Activated T-helper 1 cell treated with anti-CD3 and anti-CD28 coated beads, Interleukin-2, amount 50 U/mL, for 16 hours (primary cell): ENCODE measurements at places on chromosomes 3 and 15.

DNA sequence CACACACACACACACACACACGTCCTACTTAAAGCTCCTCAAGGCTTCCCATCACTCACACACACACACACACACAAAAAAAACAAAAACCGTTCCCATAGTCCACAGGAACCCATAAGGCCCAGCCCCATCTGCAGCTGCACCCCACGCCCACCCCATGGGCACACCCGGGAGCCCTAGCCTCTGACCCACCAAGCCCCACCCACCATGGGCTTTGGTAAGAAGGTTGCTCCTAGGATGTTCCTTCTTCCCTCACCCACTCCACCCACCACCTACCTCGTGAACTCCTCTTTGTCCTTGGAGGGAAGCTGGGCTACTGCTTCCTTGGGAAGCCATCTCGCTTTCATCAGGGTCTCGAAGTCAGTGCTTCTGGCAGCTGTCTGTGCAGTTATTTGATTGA is 115.1 kb downstream of the TPRA1 start:
- no peak for DNase-seq

DNA sequence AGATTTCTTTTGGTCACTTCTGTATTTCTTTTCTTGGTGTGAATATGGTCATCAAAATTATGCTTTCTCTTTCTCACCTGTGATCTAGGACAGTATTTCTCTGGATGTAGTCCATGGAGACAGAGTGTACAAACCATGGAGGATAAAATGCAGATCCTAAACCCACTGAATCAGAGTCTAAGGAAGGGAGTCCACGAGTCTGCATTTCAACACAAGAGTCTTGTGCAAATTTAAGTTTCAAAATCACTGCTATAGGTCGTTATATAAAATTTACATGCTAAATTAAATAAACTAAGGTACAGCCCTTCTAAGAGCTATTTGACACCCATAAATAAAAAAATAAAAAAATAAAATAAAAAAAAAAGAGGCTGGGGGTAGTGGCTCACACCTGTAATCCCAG is 17.3 kb upstream of the UBE2E2 start:
- no peak for DNase-seq

GRCh38 chr15:82174471-82175235 is 87.9 kb downstream of the EFL1 start:
- DNase-seq, result no peak

GRCh38 chr3:14290631-14291385 is 111.6 kb upstream of the SLC6A6 start:
- no peak for DNase-seq

GRCh38 chr3:17130956-17131355 is 246.2 kb downstream of the PLCL2 start:
- no peak for DNase-seq

DNA sequence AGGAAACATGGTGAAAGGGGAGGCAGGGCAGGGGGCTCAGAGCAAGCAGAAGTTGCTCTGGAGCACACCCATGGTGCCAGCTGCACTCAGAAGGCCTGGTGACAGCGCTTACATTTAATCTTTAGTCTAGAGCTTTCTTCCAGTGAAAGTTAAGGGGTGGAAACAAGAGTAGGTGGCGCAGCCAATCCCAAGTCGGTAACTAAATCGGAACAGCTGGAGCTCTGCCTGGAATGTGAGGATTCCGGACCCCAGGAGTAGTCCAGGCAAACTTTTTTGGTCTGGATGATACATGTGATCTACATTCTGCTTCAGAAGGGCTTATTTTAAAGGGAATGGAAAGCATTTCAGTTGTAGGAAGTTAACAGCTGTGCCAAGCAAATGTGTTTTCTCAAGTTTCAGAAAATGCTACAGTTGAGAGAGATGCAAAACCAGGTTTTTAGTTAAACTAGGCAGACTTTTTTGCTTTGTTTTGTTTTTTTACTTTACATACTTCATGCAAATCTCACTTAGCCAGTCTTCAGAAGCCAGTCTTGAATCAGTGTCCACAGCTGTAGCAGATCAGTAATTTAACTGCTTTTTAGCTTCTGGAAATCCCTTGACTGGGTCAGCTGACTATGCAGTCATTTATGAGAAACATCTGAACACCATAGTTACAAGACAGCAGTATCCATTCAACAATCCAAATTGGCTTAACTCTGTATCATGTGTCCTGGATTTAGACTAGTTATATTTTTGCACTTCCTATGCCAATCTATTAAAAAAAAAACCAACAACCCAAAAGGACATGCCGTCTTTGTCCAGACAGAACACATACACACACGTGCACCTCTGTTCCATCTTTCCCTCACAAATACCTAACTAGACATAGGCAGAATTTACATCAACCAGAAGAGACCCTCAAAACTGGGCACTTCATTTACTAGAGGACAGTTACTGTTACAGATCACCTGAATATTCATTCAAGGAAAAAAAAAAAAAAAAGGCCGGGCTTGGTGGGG is 33.2 kb downstream of the ZNF106 start:
- no peak for DNase-seq

- DNase-seq, result no peak
These were observed 58.3 kb downstream of the GPR171 start for GRCh38 chr3:151144760-151145159.

GRCh38 chr3:190588570-190588969 is 74.7 kb downstream of the IL1RAP start:
- no peak for DNase-seq
